Endothelial cell of umbilical vein (primary cell): ENCODE measurements at places on chromosomes 1 and 21.

DNA sequence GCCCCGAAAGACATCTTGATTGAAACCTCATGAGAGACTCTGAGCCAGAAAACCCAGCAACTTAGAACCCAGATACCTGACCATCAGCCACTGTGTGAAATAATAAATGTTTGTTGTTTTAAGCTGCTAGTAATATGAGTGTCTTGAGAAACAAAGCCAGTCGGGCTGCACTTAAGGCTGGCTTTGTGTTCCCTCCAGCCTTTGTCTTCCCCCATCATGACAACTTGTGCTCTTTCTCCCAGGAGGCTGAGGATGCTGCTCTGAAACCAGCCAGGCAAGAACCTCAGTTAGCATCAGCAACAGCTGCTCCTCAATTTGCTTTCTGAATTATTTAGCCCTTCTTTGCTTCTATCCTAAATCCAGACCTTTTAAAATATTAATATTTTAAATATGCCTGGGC lies 78.2 kb downstream of the SLC16A1 start:
- no peak for DNase-seq

GRCh38 chr1:47756006-47756405 lies 241.2 kb downstream of the TRABD2B start:
- no peak for DNase-seq

DNA sequence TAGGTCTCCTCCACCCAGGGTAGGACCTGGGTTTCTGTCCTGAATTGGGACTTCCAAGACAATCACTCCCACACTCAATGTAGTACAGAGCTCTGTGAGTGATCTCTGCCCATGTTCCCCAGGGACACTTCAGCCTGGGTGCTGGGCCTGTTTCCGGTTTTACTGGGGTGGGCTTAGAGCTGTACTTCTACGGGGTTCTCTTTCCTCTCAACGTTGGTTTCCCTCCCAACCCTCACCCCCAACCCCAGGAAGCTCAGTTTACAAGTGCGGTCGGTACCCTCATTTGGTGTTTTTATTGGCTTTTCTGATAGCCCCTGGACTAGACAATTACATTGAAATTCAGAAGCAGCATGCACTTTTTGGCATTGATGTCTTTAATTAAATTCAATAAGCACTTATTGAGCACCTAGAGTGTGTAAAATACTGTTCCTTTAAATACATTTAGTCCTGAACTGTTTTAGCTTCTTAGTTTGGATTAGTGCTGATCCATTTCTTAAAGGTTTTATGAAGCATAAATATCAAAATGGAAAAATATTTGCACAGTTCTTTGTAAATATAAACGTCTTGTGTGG lies 542 bp upstream of the XPR1 start:
- no peak for DNase-seq

DNA sequence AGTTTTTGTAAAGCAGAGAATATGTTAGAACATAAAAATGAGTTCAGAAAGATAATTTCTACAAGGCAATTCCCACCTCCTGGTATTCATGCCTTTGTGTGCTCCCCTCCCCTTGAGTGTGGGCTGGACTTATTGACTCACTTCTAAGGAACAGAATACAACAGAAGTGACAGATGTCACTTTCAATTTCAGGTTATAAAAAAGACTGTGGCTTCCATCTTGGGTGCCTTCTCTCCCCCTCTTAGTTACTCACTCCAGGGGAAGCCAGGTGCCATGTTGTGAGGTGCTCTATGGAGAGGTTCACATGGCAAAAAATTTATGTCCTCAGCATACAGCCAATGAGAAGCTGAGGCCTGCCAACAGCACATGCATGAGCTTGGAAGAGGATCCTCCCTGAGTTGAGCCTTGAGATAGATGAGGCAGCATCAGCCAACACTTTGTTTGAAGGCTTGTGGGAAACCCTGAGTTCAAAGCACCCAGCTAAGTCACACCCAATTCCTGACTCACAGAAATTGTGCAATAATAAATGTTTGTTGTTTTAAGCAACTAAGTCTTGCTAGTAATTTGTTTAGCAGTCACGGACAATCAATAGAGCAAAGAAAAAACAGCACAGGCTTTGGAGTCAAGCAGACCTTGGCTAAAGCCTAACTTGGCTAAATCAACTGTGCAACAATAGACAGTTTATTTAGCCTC lies 73.5 kb upstream of the NGF start:
- no peak for DNase-seq

DNA sequence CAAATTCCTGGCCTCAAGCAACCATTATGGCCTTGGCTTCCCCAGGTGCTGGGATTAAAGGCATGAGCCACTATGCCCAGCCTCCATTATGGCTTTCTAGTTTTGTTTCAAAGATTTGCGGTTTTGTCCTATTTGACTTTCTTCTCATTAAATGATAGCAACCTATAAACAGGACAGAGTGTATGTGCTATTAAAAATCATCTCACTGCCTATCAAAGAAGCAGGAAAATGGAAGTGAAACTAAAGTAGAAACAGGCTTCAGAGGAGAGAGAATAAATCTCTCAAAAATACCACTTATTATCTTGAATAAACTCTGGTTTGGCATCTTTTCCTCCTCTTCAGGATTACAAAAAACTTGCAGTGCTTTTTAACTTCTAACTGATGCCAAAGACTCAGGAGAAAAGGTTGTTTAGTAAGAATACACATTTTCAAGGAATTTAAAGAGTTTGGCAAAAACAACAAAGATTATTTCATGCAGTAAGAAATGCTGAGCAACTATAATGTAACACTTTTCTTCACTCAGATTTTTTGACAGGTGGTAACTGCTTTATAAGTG lies 28.7 kb downstream of the ACBD3 start:
- DNase-seq: no peak

DNA sequence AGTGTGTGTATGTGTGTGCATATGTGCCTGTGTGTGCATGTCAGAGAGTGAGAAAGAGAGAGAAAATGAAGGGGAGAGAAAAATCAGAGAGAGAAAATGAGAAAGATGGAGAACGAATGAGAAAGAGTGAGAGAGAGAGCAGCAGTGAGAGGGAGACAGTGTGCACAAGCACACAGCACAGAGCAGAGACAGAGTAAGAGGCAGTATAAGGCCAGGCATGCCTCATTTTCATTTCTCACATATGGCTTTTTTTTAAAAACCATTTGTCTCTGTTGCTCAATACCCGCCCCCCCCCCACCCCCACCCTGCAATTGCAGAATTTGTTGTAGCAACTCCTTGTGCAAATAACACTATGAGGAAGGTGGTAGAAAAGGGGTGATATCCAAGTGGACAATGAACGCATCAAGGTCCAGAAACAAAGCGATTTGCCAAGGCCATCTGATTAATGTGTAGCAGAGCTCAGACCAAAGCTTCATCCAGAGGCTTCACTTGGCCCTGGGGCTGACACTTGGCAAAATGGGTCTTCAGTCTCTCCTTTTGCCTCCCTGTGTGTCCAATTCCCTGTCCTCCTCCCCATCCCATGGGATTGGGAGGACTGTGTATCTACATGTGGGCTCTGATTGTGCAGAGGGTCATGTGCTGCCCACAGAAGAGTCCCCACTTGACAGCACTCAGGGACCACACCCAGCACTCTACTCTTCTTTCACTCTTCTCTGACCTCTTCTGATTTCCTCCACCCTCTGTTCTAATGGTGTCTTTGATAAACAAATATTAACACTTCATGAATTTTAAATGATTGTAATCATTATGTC lies 38.9 kb upstream of the HSD3B1 start:
- no peak for DNase-seq

DNA sequence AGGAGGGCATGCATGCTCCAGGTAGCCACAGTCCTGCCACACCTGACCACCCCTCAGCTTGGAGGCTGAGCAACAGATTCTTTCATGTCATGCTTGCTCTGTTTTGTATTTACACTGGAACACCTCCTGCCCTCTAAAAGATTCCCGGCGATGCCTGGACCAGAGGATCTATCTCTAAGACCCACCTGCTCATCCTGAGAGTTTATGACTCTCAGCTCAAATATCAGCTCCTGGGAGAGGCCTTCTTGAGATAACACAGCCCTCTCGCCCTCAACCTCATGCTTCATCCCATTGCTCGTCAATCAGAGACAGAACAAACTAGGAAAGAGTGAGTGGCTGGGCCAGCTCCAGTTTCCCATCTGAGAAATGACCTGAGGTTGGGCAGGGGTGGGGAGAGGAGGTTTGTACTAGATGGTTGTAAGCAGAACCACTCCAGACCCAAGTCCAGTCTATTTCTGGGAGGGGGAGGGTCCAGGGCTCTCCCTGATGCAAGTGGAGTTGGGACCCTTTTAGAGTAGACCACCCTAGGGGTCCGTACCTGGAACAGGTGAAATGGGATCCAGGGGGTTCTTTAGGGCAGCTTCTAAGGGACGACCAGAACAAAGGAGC lies 524.5 kb downstream of the MATN1 start:
- no peak for DNase-seq

DNA sequence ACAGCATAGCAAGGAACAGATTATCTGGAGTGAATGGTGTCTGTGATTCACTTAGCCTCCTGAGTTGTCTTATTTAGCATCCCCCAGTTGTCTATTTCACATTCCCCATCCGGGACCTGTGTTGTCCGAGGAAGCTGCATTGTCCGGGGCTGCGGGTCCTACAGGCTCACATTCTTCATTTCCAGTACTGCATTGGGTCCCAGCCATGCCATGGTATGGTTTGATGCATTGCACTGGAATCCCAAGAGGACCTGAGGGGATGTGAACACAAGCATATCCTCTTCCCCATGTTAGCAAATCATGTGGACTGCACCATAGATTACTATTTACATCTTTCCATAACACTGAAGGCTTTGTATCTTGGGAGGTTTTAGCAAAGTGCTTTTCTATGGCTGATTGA lies 48.2 kb upstream of the PRELP start:
- DNase-seq: no peak

- DNase-seq: no peak
Measured at GRCh38 chr1:38027201-38028104, 14.9 kb downstream of the UTP11 start.

DNA sequence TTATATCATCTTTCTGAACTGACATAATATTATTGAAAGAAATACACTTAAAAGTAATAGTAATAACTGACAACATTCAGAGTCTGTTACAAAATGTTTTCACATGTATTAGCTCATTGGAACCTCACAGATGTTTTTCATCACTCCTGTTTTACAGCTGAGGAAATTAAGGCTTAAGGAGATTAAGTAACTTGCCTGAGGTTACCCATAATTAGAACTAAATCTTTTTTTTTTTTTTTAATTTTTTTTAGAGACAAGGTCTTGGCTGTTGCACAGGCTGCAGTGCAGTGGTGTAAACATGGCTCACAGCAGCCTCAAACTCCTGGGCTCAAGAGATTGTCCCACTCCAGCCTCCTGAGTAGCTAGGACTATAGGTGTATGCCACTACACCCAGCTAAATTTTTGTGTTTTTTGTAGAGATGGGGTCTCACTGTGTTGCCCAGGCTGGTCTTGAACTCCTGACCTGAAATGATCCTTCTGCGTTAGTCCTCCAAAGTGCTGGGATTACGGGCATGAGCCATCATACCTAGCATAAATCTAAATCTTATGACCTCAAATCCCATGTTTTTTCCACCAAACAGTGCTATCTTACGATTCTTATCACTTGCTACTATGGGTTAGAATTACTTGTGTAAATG lies 64.7 kb upstream of the MACF1 start:
- DNase-seq: no peak

DNA sequence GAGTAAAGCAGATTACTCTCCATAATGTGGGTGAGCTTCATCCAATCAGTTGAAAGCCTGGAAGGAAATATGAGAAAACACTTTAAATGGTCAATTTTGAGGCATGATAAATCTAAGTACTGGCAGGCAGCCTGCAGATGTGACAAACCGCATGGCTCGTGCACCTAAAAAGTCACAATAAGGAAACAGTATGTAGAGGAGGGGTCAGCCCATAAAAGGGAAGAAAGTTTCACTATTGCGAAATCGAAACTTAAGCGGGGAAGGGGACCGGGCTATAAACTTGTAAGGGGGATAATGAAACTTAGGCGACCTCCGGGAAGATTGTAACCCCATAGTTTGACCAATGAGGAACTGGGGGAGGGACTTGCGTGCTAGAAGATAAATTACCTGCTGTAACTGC lies 109.8 kb downstream of the PLPPR4 start:
- no peak for DNase-seq

DNA sequence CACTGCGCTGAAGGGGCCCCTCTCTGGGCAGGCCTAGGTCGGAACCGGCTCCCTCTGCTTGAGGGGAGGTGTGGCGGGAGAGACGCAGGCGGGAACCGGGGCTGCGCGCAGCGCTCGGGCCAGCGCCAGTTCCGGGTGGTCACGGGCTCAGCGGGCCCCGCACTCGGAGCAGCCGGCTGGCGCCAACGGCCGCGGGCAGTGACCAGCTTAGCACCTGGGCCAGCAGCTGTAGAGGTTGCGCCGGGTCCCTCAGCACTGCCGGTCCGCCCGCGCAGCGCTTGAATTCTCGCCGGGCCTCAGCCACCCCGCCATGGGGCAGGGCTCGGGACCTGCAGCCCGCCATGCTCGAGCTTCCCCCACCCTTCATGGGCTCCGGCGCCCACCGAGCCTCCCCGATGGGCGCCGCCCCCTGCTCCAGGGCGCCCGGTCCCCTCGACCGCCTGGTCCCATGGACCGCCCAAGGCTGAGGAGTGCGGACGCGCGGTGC lies 254.6 kb downstream of the COL11A1 start:
- DNase-seq: no peak

- DNase-seq: no peak
Measured at GRCh38 chr1:115906627-115907026, 65.7 kb upstream of the NHLH2 start.

- DNase-seq: no peak
Measured at GRCh38 chr21:42189431-42189830, 29.5 kb upstream of the ABCG1 start.

DNA sequence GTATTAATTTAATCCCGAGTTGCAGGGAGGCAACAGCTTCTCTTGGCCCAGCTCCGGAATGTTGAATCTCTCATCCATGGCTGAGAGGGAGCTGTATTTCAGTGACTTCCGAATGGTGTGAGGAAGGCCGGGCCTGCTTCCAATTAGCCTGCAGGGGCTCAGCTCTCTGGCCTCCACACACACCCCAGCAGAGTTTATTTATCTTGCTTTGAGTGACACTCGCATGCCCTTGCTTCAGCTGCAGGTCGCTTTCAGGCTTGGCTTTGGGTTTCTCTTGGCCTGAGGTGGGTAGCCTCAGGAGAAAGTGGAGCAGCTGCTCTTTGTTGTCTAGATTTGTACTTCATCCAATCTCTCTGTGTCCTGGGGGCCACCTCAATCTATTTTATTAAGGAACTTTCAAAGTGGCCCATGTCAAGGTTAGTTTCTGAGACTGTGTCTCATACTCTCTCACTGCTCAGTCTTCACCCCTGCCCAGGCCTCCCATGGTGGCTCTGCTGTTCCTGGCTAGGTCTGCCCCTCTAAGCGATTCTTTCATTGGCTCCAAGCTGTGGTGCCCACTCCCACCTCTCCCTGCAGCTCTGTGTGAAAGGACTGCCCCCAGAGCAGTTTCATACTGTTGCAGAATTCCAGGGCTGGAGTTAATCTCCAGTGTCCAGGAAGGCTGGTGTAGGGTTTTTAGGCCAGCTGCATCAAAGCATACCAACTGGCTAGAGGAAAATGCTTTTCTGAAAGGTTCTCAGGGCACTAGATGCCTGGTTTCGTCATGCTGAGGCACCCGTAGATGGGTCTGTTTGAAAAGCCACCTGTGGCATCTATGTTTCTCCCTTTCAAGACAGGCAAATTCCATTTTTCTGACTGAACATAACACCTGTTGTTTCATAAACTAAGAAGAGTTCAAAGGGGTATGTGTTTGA lies 153.5 kb downstream of the PLXNA2 start:
- DNase-seq: no peak
